ENCODE measurements at places on chromosomes 16 and 17.

GRCh38 chr16:69351309-69352027 is at the start of gene TMED6:
Gene TMED6 (minus strand): TSS chr16:69351786. CDS start chr16:69351753, 33 bp downstream.
- no peak for DNase-seq

GRCh38 chr16:88790312-88791211 is 5.5 kb upstream of the PIEZO1 start:
- DNase-seq, result no peak

- no peak for DNase-seq
Observed at GRCh38 chr16:74577882-74578366, 29.0 kb downstream of the GLG1 start.

DNA sequence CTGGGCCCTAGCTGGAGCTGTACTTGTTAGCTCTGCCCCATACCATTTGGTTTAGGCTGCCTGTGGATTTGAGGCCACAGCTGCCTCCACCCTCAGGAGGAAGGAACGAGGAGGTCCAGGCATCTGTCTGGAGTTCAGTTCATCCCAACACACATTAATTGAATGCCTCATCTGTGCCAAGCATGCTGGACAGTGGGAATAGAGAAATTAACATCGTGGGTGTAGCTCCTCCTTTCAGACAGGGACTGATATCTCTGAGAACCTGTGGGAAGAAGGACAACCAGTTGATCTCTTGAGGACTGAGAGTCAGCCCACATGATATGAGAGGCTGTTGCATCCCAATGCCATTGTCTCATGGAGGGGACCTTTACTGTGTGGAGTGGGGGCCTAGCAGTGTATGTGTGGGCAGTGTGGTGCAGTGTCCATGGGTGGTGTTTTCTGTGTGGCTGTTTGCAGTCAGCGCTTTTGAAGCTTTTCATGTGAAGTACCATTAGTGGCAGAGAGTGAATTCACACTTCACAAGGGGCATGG is 29.4 kb upstream of the DDX52 start:
- DNase-seq, result no peak

GRCh38 chr17:40459636-40460603 is 16.7 kb downstream of the IGFBP4 start:
- no peak for DNase-seq

- DNase-seq, result no peak
Observed at GRCh38 chr16:56047307-56048234, 143.7 kb upstream of the GNAO1 start.

DNA sequence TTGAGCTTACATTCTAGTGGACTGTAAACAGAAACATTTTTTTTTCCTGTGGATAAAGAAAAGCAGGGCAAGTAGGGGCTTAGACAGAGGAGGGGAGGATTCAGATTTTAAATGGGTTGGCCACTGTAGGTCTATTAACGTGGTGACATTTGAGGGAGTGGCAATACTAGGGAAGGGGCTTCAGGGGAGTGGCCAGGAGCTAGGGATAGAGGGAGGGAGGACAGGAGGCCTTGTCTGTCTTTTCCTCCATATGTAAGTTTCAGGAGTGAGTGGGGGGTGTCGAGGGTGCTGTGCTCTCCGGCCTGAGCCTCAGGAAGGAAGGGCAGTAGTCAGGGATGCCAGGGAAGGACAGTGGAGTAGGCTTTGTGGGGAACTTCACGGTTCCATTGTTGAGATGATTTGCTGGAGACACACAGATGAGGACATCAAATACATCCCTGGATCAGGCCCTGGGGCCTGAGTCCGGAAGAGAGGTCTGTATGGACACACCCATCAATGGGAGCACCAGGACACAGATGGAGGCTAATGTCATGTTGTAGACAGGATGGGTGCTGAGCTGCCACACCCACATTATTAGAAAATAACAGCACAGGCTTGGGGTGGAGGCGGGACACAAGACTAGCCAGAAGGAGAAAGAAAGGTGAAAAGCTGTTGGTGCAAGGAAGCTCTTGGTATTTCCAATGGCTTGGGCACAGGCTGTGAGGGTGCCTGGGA is 6.5 kb upstream of the HBM start:
- DNase-seq, result no peak

- DNase-seq, result no peak
Observed at GRCh38 chr16:2771496-2772402, 5.3 kb downstream of the ELOB start.

DNA sequence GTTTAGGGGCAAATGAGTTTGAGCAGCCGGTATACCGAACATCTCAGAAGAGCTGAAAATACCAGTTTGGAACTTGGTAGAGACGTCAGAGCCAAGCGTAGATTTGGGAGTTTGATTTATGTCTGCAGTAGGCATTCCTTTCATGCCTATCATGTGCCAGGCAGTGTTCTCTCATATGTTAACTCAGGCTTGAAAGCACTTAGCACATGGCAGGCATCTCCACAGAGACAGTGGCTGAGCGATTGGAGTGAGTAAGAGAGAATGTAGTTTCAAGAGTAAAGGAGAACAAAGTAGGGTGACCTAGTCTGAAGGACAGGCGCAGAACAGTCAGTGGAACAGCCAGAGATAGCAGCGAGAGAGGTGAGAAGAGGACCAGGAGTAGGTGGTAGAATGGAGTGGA is 207.0 kb downstream of the FTO start:
- DNase-seq, result no peak

DNA sequence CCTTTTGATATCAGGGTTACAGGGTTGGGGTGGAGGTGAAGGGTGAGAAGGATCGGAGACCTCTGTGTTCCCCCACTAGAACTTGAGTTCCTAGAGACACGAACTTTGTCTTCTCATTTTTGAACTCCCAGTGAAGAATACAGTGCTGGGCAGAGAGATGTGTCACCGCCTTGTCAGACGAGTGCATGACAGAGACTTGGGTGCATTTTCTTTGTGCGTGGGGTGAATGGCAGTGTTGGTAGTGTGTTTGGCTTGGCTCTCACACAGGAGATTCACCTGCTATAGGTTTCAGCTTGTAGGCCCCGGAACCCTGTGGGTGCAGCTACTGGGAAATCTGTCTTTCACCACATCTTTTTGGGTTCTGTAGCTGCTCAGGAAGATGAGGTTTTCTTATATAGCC is 40.0 kb upstream of the CCR7 start:
- DNase-seq, result no peak

DNA sequence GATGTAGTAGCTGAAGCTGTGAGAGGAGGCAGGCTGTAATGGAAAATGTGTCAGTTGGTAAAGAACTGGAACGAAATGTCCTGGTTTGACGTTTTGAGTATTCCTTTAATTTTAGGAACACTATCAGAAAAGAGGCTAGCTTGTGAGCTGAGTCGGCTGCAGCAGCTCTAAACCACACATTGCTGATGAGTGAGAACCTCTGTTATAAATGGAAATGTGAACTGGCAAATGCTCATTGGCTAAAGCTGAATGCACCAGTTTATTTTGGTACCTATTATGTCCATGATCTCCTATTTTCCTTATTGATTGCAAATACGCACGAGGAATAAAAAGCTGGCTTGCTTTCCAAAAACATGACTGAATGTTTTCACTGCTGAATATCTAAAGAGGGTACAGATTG is 11.0 kb upstream of the WIPI1 start:
- no peak for DNase-seq

- DNase-seq, result peak; percentile 77
Observed at GRCh38 chr16:14284930-14285512, 213.9 kb downstream of the MRTFB start.

DNA sequence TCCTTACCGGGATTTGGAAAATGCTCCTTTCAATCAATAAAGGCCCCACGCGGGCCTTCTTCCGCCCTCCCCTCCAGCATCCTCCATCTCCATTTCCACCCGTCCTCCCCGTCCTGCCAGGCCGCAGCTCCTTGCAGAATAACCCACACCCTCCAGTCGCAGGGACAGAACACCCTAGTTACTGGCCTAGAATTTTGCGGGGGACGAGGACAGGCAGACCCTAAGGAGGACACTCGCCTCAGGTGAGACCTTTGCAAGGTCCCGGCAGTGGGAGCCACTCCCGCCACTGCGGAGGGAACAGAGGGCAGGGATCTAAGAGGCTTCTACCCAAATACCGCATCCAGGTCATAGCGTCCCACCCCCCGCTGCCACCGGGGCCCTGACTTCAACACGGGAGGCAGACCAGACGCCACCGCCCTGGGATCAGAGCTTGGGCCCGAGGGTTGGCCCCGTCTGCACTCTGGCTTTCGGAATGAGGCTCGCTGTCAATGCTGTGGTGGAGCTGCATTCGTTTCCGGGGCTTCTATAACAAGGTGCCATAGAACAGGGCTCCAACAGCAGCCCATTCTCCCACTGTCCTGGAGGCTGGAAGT is 26.8 kb downstream of the SLC25A10 start:
- no peak for DNase-seq

DNA sequence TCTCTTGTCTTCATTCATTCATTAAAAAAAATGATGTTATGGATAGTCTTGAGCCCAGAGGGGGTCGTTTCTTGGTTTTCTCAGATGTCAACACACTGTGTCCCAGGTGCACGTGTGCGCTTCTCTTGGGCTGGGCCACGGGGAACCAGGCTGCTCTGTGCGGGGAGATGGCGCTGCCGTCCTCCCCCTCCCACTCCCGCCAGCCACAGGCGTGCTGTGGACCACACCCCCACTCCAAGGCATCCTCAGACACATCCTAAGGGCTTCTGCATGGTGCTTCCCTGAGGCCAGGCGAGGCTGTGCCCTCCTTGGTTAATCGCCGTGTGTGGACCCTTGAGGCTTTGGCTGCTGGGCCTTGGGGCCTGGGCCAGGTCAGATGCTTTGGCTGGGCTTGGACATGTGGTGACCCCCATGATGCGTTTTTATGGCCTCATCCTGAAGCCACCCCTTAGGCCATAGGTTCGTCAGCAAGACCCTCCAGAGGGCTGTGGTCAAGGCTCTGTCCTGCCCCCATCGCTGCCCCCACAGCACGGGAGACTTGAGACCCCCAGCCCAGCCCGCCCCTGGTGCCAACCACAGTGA is 245.7 kb upstream of the CIBAR2 start:
- DNase-seq, result no peak

GRCh38 chr17:1039511-1040215 is 42.7 kb downstream of the TIMM22 start:
- DNase-seq, result no peak

DNA sequence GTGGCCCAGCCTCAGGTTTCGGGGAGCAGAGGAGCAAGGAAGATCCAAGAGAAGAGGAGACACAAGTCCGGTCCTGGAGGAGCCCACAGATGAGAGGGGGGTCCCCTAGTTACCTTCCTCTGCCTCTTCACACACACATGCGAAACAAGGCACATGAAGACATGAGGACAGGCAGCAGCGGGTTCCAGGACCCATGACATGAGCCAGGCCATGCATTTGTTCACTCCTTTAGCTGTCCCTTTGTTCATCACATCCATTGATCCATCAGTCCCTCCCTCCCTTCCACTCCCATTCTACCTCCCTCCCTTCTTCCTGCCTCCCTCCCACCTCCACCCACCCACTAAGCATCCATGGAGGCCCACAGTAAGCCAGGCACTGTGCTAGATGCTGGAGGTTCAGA is 9.4 kb downstream of the PPY start:
- DNase-seq, result no peak

Data from NCI-H1105 treated with DMSO at 0.1 percent for 48 hours (cell line).